ENCODE measurements at places on chromosomes 16 and 17.
A peak's percentile ranks its signal among the peaks of the same experiment; 100 is the strongest.

DNA sequence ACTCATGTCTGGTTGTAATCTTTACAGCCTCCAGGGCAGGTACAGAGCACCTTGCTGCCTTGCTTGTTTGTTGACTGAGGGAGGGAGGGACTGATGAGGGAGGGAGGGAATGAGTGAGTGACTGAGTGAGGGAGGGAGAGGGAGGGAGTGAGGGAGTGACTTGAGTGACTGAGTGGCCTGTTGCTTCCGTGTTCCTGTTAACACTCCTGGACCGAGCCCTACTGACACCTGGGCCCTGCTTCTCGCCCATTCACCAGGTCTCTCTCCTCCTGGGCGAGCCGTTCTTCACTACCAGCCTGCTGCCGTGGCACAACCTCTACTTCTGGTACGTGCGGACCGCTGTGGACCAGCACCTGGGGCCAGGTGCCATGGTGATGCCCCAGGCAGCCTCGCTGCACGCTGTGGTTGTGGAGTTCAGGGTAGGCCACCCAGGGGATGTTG lies 41.2 kb downstream of the PRMT7 start:
- DNase-seq: no peak

- no peak for DNase-seq
Observed at GRCh38 chr16:75096656-75097055, 19.9 kb downstream of the LDHD start.

- DNase-seq: no peak
Observed at GRCh38 chr17:4083187-4083586, 59.6 kb downstream of the ZZEF1 start.

- no peak for DNase-seq
Observed at GRCh38 chr17:46216682-46217081, 23.5 kb upstream of the KANSL1 start.

DNA sequence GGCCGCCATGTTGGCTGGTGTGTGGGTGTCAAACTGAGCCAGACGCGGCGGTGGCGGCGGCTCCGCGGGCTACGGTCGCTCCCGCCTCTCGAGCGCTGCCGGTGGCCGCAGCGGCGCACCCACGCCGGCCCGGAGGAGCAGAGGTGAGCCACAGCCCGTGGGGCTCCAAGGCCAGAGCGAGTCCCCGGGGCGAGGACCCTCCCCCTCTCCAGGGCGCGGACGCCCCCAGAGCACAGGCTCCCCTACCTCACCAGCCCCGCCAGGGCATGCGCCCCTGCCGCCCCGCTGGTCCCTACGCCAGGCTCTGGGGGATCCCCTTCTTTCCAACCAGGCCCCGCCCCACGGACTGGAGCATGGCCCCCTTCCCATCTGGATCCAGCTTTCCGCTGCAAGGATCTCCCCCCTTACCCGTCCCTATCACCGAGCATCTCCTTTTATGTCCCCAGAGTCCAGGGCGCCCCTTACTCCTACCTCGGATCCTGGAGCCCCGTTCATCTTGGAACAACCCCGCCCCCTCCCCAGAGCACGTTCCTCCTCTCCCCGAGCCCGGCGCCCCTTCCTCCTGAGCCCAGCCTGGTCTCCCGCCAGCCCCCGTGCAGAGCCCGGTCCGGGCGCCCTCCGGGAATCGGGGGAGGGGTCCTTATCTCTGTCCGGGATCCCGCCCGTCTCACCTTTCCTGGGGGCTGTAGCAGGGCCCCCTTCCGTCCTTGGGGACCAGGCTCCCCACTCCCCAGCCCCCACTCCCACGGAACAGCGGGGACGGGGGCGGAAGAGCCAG lies 412 bp downstream of the EPN2 start:
- peak; percentile 27 for DNase-seq

DNA sequence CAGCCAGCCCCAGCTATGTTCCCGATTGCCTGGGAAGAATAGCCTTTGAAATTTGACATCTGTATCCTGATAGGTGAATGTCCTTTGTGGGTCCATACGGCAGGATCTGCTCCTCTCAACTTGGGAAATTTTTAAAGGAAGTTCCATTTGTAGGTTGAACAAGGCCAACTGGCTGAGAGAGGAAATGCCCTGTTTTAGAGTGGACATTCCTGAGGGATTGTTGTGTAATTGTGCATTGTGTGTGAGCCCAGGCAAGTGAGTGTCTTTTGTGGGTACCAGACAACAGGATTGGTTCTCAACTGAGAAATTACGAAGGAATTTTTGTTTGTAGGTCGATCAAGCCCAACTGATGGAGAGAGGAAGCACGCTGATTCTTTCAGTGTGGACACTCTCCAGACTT lies 2.6 kb upstream of the CPHXL2 start:
- no peak for DNase-seq

DNA sequence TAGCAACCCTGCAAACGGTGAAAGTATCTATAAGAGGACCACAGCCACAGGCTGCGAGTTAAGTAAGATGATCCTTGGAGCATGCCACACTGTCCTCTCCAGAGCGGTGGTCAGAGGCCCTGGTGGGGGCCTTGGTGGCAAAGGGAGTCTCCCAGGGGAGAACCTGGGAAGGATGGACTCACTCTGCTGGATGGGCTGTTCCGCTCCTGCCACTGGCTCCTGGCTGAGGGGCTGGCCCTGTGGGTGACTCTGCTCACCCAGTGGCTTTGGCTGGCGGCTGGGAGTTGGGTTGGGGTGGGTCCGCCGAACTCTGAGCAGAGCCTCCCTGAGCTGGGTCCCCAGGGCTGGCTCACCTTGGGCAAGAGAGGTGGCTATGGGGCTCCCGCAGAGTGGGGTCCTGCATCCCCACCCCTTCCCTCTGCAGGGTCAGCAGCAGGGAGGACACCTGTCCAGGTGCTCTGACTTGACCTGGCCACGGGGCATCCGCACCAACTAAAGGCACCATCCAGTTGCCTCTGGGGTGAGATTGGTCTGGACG lies 7.3 kb downstream of the CDK5R1 start:
- DNase-seq: no peak

GRCh38 chr16:4277987-4278513 lies 5.2 kb upstream of the TFAP4 start:
- no peak for DNase-seq

DNA sequence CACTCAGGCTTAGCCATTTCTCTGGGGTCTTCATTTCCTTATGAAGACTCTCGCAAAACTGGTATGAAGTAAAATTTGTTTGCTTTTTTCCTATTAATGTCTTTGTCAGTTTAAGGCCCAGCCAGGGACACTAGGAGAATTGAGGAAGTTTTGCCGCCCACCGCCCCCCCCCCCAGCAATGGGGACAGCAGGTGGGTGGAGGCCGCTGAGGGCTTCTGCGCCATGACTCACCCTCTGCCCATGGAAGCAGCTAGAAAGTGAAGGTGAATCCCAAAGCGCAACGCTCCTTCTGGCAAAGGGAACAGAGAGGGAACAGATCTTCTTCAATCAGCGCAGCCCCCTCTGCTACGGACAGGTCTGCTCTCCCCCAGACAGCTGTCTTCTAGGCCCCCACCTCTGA lies 49.7 kb downstream of the MARF1 start:
- no peak for DNase-seq

DNA sequence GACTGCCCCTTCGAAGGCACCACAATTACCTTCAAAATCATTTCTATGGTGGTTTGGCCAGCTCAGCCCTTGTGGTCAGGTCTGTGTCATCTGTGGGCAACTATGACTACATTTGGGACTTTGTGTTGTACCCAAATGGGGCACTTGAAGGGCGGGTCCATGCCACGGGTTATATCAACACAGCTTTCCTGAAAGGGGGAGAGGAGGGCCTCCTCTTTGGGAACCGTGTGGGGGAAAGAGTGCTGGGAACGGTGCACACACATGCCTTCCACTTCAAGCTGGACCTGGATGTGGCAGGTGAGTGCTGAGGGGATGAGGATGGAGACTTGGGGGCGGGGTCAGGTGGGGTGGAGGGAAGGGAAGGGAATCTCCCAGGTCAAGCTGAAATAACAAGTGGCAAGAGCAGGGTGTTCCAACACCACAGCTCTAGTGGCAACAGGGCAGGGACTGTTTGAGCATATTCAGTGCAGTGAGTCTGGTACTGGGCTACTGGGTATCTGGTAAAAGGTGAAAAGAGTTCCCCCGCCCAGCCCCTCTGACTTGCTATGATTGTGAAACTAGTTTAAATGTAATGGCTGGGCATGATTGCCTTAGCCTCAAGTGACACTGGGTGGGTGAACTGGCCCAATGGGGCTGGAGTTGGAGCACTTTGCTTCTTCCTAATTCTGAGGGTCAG lies 1.7 kb downstream of the AOC2 start:
- no peak for DNase-seq

DNA sequence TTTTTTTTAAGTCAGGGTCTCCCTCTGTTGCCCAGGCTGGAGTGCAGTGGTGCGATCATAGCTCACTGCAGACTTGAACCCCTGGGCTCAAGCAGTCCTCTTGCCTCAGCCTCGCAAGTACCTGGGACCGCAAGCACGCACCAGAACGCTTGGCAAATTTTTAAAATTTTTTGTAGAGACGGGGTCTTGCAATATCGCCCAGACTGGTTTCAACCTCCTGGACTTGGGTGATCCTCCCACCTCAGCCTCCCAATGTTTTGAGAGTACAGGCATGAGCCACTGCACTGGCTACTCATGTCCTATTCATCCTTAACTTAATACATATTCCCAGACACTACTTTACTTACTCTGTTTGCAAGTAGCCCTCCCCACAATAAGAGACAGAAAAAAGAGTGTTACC lies 16.3 kb upstream of the RBL2 start:
- no peak for DNase-seq

GRCh38 chr17:58316260-58316960 lies 12.2 kb downstream of the TSPOAP1 start:
- DNase-seq: no peak

GRCh38 chr16:48432136-48432535 lies 46.9 kb upstream of the SIAH1 start:
- DNase-seq: no peak

GRCh38 chr17:20257008-20257407 lies 210.3 kb downstream of the LGALS9B start:
- no peak for DNase-seq

- no peak for DNase-seq
Observed at GRCh38 chr16:58461056-58461455, 38.9 kb upstream of the NDRG4 start.

DNA sequence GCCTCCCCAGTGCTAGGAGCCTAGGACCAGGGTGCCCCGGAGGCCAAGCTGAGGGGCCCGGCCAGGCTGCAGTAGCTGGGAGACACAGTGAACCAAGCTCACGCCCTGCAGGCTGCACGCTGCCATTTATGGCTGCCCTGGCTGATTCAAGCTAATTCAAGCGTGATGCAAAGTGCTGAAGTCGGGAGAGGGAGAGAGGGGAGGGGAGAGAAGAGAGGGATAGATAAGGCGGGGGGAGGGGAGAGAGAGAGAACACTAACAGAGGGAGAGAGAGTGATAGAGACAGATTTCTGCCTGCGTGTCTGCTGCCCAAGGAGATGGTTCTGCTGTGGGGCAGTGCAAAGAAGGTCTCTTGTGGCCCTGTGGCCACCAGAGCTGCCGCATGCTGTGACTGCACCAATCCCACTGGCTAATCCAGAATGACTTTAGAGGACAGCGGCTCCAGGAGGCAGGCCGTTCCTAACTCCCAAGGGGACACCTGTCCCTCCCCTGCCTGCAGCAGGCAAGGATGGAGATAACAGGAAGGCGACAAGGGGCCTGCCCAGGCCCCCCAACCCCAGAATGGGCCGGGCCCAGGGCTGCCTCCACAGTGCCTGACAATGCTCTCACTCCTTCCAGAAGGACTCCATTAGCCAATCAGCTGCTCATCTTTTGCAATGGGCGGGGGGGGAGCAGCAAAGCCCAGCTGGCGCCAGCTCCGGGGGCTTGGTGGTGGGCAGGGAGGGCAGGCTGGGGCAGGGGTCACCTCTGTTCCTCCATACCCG lies 12.9 kb downstream of the MXRA7 start:
- no peak for DNase-seq

DNA sequence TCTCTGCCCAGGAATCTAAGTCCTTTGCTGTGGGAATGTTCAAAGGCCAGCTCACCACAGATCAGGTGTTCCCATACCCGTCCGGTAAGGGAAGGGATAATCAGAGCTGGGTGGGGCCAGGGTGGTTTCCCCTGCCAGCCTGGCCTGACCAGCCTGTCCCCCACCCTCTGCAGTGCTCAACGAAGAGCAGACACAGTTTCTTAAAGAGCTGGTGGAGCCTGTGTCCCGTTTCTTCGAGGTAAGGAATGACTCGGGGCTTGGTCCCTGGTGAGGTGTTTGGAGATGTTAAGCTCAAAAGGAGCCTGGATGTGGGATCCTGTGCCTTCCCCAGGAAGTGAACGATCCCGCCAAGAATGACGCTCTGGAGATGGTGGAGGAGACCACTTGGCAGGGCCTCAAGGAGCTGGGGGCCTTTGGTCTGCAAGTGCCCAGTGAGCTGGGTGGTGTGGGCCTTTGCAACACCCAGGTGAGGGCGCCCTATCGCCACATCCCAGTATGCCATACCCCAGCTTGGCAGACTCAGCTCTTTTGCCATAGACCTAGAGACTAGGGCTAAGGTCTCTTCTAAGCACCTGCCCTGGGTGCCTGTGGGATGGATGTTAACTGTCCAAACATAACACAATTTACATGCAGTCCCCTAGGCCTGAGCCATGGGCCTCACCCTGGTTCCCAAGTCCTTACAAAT lies 997 bp downstream of the ACADVL start:
- DNase-seq: no peak

DNA sequence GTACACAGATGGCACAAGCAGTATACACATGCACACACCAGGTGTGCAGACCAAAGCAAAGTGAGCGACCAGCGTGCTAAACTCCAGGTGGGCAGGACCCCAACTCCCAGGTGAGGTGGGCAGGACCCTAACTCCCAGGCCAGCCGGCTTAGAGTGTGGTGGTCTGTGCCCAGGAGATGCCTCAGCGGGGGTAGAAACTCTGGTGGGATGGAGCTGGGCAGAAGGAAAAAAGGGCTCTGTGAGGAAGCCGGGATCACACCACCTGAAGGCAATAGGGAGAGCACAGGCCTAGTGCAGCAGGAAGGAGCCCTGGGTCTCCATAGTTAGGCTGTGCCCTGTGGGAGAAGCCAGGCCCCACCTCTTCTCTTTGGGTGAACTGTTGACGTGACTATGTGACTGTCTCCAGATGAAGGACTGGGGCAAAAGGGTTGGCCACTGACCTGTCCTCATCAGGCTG lies 1.6 kb upstream of the FOXJ1 start:
- no peak for DNase-seq

GRCh38 chr16:83810901-83811300 lies 3.1 kb downstream of the HSBP1 start:
- DNase-seq: no peak

- no peak for DNase-seq
Observed at GRCh38 chr16:84560269-84560668, 55.8 kb upstream of the MEAK7 start.

- DNase-seq: no peak
Observed at GRCh38 chr17:77313831-77314230, 173.1 kb downstream of the SEC14L1 start.

- no peak for DNase-seq
Observed at GRCh38 chr17:7903154-7904103, 12.7 kb downstream of the RNF227 start.
